SHP77 treated with DMSO at 0.1 percent for 48 hours (cell line): ENCODE measurements at places on chromosomes 16 and 17.

DNA sequence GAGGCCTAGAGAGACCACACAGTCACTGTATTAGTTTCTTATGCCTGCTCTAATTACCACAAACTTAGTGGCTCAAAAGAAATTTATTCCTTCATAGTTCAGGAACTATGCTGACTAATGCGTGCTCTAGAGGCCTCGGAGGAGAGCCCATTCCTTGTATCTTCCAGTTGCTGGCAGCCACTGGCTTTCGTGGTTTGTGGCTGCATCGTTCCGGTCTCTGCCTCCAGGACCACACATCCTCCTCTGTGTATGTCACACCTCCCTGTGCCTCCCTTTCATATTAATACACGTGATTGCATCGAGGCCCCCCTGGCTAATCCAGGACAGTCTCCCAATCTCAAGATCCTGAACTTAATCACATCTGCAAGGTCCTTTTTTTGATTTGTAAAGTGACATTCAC, 16.9 kb upstream of the MYLK3 start:
- no peak for DNase-seq

DNA sequence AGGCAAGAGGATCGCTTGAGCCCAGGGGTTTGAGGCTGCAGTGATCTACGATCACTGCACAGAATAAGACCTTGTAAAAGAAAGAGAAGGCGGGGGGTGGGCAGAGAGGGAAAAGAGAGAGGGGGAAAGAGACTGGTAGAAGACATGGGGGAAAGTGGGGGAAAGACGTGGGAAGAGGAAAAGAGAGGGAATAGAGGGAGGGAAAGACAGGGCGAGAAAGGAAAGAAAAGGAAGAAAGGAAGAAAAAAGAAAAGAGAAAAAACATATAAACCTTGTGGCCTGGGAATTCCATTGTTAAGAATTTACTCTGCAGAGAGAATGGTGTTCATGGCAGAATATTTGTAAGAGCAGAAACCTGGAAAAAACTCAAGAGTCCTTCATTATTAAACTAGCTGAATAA, 120.4 kb downstream of the RMI2 start:
- no peak for DNase-seq

GRCh38 chr17:62119373-62119772, 54.3 kb upstream of the MED13 start:
- DNase-seq: no peak

GRCh38 chr17:76567634-76568432, 17.8 kb downstream of the ST6GALNAC2 start:
- DNase-seq: no peak

GRCh38 chr16:59758848-59759247, 1024.7 kb upstream of the GOT2 start:
- no peak for DNase-seq

DNA sequence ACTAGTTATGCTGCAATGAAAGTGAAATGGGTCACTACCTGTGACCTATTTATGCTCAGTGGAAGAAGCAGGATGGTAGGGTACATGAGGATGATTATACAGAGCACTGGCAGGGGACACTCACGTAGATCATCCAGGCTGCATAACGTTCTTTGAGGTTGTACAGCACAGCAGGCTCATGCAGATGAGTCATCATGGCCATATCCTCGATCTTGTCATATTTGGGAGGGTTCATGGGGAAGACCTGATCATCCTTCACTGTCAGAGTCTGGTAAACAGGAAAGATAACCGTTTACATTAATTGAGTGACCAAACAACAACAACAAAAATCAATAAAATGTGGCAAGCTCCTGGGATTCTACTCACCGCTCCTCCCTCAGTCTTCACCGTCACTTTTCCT, 2.1 kb downstream of the MYH2 start:
- DNase-seq: no peak

DNA sequence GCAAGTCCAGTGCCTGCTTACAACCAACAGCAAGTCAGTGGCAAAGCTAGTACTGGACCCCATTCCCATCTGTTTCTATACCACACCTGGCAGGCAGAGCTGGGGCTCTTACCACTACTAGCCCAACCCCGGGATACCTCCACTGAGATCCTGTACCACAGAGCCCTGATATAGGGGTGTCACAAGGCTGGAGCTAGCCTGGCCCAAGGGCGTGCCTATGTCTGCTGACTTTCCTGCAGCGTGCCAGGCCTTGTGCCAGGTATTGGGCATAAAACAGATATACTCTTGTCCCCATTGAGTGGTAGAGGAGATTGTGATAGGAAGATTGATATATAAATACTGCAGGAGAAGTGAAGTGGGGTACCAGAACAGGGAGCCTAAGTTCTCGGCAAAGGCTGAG, 44.4 kb downstream of the PLD6 start:
- DNase-seq: no peak

- no peak for DNase-seq
Observed at GRCh38 chr17:38560503-38561318, 45.0 kb downstream of the SRCIN1 start.

GRCh38 chr17:45116434-45117016, 15.8 kb downstream of the PLCD3 start:
- no peak for DNase-seq

DNA sequence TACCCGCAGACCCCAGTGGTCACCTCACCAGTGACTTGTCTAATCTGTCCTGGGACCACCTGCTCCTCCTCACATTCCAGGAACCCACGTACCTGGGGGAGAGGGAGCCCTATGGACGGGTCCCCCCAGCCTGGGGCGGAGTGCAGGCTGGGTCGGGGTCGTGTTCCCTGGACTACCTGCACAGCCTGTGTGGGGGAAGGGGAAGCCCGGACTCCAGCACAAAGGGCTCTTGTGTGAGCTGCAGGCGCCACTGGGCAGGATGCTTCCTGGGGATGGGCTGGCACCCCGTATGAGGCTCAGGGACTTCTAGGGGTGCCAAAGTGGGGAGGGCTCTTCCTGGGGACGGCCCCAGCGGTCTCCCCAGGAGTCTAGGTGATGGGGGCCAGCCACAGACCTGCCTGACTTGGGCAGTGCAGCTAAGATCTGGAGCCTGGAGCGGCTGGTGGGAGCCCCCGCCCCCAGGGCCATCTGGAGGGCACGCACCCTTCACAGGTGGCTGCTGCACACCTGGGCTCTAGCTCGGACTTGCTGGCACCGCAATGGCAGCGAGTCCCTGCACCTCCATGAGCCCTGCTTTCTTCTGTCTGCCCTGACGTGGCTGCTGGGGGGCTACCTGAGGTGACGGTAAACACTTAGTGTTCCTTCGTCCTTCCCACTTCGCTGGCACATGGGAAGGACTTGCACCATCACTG, 7.5 kb downstream of the VASN start:
- DNase-seq: no peak

- DNase-seq: no peak
Observed at GRCh38 chr17:82961366-82962162, 117.8 kb upstream of the METRNL start.

DNA sequence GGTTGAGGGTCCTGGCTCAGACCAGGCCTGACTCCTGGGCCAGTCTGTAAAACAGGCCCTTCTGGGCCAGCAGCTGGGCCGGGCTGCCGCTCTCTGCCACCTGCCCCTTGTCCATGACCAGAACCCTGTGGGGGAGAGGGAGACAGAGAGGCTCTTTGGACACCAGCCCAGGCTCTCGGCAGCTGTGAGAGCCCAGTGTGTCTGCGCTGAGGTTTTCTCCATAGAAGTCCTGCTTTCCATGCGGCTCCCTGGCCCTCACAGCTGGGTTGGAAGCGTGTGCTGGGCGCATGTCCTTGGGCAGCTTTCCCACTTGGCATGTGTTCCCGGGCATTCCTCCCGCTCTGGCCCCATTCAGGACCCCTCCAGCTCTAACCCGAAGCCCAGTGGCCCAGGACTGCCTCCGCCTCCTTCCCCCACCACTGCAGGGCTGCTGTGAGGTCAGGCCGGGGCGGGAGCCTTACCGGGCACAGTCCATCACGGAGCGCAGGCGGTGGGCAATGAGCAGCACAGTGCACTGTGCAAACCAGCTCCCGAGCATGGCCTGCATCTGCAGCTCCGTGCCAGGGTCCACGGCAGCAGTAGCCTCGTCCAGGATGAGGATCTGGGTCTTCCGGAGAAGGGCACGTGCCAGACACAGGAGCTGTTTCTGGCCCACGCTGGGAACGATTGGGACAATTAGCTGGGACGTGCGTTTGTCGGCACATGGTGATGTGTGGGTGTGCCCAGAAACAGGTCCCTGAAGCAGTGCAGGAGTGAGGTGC, 73.0 kb downstream of the ABCC6 start:
- peak; percentile 33 for DNase-seq

DNA sequence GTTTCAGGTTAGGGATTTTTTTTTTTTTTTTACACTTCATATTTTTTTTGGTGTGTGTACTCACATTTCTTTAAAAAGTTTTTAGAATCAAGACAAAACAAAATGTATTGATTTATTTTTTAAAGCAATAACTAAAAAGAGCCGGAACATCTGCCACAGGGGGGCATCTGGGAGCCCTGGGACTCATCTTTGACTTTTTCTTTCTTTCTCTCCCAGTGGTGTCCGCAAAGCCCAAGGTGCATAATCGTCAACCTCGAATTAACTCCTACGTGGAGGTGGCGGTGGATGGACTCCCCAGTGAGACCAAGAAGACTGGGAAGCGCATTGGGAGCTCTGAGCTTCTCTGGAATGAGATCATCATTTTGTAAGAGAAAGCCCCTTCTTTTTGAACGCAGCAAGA, 36.3 kb downstream of the WWP2 start:
- DNase-seq: no peak

- no peak for DNase-seq
Observed at GRCh38 chr17:31561469-31562375, 170.2 kb downstream of the RAB11FIP4 start.

DNA sequence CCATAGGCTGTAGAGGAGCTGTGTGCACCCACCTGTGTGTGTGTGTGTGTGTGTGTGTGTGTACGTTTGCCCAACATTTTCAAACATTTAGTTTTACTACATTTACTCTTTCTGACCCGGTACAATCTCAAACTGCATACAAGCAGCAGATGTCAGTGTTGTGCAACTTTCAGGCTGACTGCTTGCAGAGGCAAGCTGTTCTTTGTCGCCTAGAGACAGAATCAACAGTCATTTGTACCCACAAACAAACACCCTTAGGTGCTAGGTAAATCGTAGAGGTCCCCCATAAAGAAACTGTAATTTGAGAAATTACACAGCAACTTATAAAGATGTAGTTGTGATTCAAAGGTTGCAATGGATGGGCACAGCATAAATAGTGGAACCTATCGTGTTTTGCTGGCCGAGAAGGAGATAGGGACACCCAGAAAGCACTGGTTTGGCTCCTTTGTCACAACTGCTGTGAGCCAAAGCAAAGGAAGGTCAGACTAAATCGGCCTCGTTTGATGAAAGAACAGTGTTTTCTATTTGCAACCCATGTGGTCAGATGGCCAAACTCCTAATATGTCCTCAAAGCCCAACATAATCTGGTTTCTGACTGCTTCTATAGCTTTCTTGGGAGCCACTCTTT, 478.4 kb downstream of the TOX3 start:
- peak; percentile 66 for DNase-seq

GRCh38 chr16:75087375-75087979, 29.1 kb downstream of the LDHD start:
- peak; percentile 98 for DNase-seq

DNA sequence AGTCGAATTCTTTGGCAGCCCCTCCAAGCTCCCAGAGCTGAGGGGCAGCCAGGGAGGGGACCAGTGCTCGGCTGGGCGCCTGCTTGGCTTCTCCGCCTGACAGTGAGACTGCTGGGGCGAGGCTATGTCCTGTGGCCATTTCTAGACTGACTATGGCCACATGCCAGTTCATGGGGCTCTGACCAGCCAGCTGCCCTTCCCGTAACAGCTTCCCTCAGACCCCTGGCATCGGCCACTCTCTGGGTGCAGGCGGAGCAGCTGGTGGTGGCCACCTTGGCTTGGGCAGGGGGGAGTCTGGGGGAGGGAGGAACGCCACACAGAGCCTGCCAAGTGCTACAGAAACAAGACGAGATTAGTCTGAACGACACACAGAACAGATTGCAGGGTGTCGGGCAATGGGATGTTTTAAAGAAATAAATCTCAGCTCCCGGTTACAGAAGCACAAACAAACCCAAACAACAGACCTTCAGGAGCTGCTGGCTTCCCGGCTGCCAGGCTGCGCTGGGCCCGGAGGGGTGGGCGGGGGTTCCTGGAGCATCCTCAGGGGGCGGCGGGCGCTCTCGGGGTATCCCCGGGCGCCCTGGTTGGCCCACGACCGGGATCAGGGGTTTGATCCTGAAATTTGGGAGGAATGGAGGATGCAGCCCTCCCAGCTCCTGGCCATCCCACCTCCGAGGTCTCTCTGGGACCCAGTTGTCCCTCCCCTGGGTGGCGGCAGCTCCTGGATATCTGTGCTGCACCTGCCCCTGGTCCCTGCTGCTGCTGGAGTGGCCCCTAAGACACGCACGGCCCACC, 34.5 kb downstream of the TBC1D16 start:
- no peak for DNase-seq

- DNase-seq: no peak
Observed at GRCh38 chr16:49638673-49639610, 217.0 kb downstream of the ZNF423 start.

- no peak for DNase-seq
Observed at GRCh38 chr16:31695667-31696066, 168.0 kb downstream of the AHSP start.

GRCh38 chr17:17841601-17842025, 4.8 kb upstream of the SREBF1 start:
- DNase-seq: no peak

GRCh38 chr16:87762071-87762571, 3.7 kb downstream of the KLHDC4 start:
- DNase-seq: no peak

- DNase-seq: no peak
Observed at GRCh38 chr17:37801171-37801570, 56.3 kb upstream of the HNF1B start.

DNA sequence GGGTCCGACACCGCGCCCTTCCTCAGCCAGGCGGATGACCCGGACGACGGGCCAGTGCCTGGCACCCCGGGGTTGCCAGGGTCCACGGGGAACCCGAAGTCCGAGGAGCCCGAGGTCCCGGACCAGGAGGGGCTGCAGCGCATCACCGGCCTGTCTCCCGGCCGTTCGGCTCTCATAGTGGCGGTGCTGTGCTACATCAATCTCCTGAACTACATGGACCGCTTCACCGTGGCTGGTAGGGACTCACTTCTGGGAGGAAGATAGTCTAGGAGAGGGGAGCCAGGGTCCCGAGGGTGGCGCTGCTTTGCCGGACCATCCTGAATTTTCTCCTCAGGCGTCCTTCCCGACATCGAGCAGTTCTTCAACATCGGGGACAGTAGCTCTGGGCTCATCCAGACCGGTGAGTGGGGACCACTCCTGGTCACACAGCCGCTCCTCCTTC, 601 bp downstream of the SPNS1 start:
- DNase-seq: no peak
